BJ (cell line): ENCODE measurements at places on chromosomes 3 and 15.

DNA sequence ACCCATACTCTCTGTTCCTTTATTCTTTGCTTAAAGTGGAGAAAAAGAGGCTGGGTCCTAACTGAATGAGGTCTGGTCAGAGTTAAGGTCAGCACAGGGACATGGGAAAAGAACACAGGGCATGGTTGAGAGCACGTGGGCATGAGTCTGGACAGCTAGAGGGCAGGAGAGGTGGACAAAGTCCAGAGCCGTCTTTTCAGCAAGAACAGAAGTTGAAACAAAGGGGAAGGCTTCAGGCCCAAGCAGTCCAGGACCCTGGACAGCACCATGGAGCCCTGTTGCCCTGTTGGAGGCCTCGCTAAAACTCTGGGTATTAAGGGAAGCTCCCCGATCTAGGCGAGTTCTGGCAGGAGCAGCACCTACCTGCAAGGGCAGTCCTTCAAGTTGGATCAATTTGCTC lies 50.7 kb downstream of the XYLB start:
- DNase-seq: no peak

DNA sequence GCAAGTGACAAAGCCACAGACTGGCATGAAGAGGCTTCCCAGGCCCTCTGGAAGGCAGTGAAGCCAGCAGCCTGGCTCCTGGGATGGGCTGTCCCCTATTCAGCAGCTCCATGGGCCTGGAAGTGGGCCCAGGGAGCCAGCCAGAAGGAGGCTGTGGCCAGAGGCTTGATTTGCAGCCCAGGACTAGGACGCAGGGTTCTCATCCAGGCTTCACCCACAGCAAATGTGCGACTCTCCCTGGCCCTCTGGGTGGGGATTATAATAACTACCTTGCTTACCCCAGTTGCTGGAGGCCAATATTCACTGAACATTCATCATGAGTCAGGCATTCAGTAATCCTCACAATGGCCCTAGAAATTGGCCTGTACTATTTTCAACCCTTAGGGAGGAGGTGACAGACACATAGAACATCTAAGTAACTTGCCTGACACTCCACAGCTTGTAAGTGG lies 24.6 kb upstream of the SRP14 start:
- no peak for DNase-seq

DNA sequence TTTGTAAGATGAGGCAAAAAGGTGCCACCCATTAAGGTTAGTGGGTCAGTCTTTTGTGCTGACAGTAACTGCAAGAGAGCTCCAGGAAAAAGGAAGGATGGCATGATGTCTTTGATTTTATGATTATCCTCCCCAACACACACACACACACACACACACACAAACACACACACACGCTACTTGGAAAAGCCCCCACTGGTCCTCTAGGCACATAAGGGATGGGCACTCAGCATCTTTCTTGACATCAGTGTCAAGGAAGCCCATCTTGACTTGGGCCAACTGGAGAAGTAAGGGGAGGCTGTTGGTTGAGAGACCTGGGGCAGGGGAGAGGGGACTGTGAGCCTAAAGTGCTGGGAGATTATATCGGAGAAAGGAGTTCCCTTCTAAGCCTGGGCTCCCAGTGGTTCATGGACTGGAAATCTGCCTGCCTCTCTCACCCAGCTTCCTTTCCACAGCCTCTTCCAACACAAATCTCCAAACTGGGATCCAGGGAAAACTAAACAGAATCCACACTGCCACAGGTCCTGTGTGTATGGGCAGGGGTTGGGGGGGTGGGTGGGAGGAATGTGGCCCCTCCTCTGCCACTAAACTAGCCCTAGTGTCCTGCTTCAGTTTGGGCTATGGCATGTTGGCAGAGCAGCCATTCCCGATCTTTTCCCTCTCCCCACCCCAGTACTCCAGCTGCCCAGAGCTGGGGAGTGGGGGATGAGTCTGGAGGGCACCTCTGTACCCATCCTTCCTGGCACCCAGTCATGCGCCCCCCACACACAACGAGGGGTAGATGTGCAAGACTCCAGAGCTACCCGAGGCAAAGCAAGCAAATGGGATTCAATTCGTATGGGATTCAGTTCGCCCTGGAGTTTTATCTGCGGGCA lies 1.6 kb downstream of the AMOTL2 start:
- DNase-seq: no peak

DNA sequence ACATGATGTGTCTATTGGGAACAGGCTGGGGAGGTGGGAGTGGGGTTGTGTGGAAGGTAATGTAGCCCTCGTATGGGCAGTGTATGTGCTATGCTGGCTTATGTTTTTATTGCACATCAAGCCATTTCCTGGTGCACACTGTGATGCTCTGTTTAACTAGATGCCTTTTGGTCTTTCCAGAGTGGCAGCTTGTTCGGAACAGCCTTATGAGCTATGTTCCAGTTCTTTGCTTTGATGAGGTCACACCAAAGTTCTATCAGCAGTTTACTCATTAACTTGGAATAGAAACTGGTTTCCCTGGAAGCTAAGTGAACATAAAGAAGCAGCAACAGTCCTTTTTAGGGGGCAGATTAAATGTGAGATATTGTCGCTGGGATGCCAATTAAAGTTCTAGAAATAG lies 133.9 kb downstream of the DIPK2A start:
- no peak for DNase-seq

GRCh38 chr3:46871222-46871621 lies 6.3 kb upstream of the PTH1R start:
- DNase-seq: no peak

DNA sequence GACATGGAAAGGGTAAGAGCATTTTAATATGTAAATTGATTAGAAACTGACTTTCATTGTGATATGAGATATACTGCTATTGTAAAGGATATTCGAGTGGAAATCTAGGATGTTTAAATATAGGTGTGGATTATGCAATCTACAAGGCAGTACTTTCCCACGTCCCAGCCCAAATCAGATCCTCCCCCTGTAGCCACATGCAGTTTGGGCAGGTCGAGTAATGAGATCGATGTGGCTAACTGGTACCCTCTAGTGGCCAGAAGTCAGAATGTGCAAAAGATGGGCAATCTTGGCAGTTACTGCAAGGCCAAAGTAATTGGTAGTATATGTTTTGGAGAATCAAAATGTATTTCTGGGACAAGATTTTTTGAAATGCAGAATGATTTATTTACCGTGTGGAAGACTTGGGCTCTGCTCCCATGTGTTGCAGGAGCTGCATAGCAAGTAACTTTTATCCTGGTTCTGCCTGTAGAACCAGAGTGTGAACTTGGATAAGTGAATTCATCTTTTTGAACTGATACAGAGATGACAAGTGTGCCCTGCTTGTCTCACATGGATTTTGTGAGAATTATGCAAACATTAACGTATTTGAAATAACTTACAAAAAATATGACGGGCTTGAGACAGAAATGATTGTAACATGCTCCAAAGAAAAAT lies 94.5 kb upstream of the ADAMTSL3 start:
- no peak for DNase-seq

DNA sequence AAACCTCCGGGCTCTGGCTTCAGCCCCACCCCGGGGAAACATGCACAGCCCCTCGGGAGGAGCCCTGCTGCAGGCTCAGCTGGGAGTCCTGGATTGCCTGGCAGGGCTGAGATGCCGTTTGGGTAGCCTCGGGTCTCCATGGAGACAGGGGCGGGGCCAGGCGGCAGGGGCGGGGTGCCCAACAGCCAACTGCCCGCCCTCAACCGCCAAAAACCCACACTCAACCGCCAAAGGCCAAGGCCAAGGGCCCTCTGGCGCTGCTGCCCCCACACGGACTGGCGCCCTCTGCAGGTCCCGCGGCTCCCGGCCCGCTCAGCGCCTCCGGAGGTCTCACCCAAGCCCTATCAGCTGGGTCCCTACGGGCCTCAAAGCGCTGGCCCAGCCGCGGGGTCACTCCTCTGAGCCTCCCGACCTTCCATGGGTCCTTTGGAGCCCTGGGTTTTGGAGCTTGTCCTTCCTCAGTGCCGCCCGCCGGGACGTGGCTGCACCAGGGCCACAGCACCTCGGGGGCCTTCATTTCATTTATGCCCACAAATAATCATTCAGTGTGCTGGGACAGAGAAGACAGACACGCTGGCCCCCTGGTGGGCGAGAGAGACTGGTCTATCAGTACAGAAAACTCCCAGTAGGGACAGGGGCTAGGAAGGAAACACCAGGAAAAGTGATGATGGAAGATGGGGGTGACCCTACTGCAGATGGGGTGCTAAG lies 33.5 kb upstream of the ACAD9 start:
- DNase-seq: no peak

DNA sequence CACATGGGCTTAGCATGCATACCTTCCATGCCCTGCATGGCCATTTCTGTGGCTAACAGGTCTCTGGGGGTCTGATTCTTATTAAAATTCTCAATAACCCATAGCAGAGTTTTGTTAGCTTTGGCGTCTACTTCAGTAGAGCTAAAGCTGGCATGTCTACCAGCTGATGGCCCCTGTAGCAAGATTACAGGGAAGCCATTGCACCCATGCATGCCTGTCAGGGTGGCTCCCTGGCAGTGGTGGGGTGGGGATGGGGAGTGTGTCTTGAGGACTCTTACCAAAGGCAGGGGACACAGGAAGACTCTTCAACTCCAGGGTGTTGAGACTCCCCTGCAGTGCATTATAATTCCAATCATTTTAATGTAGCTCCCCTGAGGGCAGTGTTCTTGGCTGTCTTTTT lies 4.7 kb downstream of the KY start:
- DNase-seq: no peak

DNA sequence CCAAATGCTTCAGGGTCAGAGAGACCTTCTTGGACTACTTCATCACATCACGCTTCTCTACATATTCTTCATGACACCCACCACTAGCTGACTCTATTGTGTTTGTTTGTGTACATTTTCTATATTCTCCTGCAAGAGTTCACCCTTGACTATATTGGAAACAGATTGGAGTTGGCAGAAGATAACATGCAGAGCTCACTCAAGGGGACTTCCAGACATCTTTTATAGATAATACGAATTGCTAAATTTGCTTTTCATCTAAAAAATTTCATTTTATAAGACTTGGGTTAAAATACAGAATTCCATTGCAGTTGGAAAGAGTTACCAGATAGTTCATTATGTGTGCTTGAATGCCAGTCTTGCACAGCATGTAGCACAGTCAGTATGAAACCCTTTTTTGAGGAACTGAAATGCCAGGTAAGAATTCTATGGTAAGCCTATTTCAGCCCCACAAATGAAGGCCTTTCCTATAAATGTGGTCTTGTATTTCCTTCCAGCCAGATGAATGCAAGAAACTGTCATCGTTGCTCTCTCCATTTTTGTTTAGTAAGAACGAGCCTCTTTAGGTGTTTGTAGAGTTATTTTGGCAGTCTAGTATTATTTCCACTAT lies 177.6 kb downstream of the GHSR start:
- no peak for DNase-seq

DNA sequence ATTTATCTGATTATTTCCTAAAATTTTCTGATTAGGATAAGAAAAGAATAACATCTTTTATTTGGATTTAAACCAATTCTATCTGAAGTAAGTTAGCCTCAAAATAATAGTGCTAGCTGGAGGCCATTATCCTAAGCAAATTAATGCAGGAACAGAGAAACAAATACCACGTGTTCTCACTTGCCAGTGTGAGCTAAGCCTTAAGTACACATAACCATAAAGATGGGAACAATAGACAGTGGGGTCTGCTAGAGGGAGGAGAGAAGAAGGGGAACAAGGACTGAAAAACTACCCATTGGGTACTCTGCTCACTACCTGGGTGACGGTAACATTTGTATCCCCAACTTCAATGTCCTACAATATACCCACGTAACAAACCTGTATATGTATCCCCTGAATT lies 31.3 kb upstream of the LYSMD4 start:
- no peak for DNase-seq

- DNase-seq: peak; percentile 5
Observed at GRCh38 chr3:17894434-17895060, 152.1 kb upstream of the TBC1D5 start.

- DNase-seq: no peak
Observed at GRCh38 chr3:24952388-24952787, 457.7 kb upstream of the THRB start.

DNA sequence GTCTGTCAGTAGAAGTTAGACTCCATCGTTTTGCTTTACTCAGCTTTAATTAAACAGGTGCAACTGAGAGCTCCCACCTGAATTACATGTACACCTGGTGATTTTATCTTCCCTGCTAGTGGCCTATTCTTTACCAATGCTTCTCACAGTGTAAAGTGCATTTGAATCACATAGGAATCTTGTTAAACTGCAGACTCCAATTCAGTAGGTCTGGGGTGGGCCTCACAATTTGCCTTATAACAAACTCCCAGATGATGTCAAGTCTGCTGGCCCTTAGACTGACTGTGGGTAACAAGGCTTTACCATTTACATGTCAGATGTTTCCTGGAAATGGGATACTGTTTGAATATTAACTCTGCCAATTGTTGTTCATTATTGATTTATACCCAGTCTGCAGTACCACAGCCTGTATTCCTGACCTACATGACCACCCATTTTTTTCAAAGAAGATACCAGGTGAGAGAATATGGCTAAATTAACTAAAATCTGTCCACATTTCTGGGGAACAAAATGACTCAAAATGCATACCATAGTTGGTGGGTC lies 37.2 kb downstream of the CMSS1 start:
- DNase-seq: no peak

GRCh38 chr3:36317915-36318314 lies 62.4 kb upstream of the STAC start:
- DNase-seq: no peak

DNA sequence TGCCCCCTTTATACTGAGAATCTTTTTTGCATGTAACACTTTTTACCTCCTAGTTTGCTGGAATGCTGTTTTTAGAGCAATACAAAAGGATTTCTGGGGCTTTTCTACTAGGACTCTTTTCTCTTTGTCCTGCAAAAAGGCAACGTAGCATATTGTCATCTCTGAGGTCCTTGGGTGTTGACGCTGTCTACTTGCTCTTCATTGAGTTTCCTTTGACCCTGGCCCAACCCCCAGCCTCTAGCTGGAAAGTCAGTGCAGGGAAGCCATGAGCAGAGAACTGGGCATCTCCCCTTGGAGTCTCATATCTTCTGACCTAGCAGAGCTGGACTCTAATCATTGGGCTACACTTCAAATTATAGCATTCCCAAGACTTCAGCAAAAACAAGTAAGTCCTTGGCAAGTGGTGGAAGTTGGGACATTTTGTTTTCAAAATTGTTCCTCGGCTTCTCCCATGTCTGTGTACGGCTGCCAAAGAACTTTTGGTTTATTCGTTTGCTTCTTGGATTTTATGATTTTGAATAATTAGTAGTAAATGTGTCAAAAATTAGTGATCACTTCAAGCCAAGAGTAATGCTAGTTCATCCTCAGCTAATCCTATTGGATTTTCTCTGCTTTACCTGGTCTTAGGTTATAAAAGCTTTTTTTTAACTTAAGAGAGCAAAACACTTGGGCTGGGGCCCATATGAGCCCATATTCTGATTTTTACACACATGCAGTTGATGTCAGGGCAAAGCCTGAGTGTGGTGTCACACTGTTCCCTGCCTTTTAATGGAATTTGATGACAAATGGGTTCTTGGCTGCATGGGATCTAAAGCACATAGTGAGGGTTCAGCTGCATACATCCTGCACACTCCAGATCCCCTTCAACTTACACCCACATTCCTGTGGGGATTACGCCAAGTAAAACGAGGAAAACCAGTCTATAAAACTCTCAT lies 419.5 kb upstream of the C2CD4B start:
- DNase-seq: no peak
